Mesendoderm (in vitro differentiated cells): ENCODE measurements at places on chromosomes 6 and 20.
A peak's percentile ranks its signal among the peaks of the same experiment; 100 is the strongest.

DNA sequence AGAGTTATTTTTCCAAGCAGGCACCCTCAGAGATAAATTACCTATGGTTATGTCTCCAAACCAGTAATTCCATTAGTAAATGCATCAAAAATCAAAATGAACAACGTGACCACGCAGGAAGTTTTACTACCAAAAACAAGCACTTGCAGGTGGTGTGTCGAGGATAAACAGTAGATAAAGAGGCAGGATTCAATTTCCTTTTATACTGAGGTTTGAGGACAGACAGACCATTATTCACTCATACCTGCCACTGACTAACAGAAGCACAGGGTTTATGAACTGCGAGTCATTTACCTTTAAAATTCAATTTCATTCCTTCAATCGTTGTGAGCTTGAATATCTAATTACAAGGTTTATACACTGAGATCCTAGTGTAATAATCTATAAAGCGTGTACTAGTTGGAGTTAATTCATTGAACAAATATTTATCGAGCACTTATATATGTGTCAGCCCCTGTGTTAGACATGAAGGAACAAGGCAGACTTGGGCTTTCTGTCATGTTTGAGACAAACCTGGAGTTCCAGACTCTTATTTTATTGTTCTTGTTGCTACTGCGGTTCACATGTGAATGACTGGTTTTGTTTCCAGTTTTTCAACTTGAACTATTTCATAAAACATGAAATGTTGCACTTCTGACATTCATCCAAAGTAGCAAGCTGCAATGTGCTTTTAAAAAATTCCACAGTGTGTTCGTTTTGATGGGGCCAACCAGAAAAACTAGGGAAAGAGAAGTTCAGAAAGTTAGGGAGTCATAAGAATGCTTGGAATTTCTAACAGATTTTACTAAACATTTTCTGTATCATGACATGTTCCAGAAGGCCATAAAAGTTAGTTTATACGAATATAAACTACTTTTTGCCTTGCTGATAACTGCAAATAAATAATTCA, 205.6 kb downstream of the UST start:
- DNase-seq, result no peak

DNA sequence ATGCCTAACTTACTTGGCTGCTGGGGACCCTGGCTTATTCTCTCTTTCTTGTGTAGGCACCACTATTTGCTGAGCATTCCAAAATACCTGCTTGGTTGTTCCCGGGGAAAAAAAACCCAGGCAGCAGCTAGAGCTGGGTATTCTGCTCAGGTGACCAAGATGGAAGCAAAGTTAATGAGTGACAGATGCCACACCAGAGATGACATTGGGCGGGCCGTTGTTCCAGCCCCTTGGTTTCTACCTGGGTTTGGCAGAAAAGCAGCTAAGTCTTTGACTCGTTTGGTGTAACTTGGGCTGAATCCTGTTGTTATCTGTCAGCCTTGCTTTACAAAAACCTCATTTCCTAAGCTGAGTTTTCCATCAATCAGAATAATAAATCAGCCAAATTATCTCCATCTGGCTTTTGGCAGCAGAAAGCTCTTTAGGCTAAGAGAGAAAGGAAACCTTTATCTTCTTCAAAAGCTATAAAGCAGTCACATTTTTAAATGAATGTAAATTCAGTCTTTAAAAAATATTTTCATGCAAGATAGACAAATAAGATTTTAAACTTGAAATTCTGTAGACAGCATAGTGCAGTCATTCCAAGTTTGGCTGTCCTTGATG, 202.0 kb upstream of the GMDS start:
- DNase-seq, result no peak

DNA sequence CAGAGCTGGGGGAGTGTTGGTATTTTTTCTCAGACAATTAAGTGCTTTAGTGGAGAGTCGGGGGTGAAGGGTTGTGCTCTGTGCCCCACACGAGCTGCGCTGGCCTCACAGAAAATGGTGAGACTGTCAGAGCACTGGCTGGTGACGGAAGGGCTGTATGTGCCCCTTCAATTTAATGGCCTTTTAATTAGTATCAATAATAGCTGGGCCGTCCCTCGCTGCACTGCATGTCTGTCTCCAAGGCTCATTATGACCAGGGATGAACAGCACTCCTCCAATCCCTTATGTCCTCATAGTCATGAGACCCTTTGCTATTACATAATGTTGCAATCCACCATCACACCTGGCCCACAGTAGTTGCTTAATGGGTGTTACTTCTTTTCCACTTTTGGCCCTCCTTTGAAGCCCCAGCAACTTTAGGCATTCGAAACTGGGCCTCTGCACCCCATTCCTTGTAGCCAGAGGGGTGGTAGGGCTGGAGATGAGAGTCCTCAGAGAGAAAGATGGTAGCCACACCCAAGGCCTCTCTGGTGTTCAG, 9.5 kb upstream of the RALY start:
- DNase-seq, result no peak

- DNase-seq, result no peak
Measured at GRCh38 chr6:169051371-169051770, 202.3 kb downstream of the THBS2 start.

DNA sequence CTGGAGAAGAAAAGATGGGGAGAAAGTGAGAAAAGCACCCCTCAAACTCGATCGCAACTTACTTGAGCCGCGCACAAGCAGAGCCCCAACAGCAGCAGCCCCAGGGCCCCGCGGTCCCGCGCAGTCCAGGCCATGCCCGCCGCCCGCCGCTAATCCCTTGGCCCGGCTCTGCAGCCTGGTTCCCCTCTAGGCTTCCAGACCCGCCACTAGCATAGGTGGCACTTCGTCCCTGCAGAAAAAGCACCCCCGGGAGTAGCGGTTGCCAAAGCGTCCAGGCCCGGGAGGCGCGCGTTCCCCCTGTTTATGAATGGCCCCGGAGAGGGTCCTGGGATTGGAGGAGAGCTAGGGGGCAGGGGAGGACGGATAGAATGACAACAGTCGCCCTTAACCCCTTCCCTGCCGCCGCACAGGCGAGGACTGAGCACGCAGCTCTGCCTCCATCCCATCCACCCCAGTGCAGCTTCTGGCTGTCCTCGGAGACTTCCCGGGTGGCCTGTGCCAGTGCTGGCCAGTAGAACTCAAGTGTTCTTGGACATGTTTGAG, 19.9 kb downstream of the COL9A1 start:
- DNase-seq, result peak; percentile 77

DNA sequence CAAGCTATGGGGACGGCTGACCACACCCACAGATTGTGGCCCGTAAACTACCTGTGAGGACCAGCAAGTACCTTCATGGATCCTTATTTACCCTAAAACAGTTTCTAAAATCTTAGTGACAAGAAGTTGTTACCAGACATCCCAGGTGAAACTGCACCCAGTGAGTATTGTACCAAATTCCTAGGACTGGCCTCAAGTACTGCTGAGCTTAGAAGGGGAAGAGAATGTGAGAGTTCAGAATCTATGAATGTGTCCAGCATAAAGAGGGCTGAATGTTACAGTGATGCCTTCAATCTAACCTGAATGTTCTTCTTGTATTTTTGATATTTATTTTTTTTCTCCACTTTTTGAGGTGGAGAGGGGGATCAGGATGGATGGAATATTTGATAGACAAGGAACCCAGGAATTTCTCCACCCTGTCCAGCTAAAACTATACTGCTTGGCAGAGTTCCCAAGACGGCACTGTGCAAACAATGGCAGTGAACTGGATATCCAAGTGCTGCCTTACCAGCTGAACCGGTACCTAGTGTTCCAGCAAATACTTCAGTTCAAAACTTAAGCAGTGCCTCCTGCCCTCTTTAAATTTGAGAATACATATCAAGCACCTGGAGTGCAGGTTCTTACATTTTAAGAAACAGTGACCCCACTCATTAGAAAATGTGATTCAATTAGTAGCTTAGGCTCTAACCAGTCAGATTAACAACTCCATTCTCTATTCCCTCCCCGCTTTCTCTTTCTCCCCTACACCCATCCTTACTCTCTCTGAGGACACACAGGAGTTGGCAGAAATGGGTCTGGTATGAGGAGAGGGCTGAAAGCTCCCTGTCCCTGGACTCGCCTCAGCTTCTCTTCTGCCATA, 427.3 kb upstream of the FLRT3 start:
- DNase-seq, result no peak
